Effector CD4-positive, alpha-beta T cell (primary cell): ENCODE measurements at places on chromosomes 16 and 17.

DNA sequence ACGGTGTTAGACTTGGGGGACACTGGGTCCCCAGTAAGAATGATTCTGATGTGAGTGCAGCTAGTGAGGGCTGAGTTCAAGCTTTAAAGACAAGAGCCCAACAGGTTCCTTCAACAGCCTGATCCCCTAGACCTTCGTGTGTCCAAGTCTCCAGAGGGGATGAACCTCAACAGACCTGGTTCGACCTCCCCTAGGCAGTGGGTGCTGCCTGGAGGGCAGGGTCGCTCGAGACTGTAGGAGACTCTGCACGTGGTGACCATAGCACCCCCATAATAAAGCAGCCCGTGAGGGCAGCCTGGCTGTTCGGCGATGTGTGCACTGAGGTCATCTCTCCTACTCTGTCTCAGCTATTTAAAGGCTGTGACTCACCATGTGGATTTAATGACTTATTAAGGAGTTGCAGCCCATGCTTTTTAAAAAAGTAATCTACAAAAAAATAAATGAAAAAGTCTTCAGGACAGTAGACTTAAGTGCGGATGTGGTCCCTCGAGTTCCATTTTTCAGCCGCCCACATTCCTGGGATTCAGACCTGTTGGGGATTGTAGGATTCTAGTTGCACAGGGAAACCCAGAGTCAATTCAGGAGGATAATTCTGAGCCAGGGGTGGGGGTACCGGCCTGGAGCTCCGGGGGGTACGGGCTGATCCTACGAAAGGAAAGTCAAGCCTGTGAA lies 23.4 kb upstream of the METRNL start:
- DNase-seq = no peak

DNA sequence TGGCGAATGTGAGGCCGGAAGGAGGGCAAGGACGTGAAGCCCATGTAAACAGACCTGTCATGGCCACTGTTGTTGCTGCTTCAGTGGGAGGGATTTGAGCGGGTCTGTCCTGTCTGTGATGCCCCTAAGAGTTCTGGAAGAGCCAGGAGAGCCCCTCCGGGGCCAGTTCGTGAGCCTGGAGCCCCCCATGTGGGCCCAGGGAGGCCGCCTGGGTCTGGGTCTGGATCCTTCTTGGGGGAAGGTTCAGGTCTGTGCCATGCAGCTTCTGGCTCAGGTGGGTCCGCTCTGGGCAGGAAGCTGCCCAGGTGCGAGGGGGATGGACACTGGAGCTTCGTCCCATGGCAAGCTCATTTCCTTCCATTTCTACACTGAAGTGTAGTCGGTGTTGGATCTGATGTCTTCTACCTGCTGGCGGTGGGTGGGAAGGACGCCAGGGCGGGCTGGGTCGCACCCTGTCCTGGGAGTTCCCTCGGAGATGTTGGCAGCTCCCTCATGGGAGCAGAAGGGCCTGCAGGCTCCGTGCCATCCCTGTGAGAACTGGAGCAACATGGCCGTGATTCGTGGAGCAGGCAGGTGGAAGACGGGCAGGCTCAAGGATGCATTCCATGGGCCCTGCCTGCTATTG lies 11.2 kb upstream of the WFIKKN1 start:
- DNase-seq = no peak

GRCh38 chr17:1718362-1719165 lies 5.9 kb upstream of the WDR81 start:
- no peak for DNase-seq

DNA sequence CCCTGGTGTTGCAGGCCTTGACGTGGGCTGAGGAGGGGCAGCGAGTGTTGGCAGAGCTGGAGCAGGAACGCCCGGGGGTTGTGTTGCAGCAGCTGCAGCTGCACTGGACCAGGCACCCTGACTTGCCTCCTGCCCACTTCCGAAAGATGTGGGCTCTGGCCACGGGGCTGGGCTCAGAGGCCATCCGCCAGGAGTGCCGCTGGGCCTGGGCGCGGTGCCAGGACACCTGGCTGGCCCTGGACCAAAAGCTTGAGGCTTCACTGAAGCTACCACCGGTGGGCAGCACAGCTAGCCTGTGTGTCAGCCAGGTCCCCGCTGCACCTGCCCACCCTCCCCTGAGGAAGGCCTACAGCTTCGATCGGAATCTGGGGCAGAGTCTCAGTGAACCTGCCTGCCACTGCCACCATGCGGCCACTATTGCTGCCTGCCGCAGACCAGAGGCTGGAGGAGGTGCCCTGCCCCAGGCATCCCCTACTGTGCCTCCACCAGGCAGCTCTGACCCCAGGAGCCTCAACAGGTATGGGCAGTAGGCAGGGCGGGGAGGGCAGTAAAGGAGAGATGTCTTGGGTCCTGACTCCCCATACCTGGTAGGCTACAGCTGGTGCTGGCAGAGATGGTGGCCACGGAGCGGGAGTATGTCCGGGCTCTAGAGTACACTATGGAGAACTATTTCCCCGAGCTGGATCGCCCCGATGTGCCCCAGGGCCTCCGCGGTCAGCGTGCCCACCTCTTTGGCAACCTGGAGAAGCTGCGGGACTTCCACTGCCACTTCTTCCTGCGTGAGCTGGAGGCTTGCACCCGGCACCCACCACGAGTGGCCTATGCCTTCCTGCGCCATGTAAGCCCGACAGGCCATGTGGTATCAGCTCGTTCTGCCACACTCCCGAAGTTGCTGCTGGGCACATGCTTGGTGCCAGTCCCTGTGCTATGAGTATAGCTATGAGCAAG lies 5.6 kb downstream of the PLEKHG4 start:
- DNase-seq = no peak

GRCh38 chr16:87330646-87331045 lies 13.5 kb upstream of the C16orf95 start:
- no peak for DNase-seq

GRCh38 chr16:70702624-70703023 lies 16.8 kb upstream of the MTSS2 start:
- DNase-seq = no peak
